CD8-positive, alpha-beta T cell (primary cell): ENCODE measurements at places on chromosomes 2 and 18.

- DNase-seq = peak; percentile 22
These were observed 501 bp downstream of the RETREG2 start for GRCh38 chr2:219178377-219179175.

GRCh38 chr2:52501715-52502475 is 1265.7 kb upstream of the CHAC2 start:
- no peak for DNase-seq

DNA sequence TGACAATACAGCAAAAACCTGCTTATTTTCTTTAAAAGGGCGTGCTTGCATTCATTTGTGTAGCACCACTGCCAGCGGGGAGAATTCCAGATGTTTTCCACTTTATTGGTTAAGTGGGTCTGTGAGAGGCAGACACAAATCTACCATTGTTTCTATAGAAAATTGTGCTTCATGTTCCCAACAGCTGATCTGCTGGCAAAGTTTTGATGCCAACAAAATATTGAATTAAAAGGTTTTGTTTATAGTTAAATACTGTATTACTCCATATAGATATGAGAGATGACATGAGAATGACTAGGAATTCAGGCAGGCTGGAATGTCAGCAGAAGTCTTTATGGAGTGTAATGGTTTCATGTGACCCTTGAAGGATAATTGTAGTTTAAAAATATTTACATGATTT is 182.7 kb downstream of the MC4R start:
- no peak for DNase-seq

- DNase-seq = no peak
These were observed 160.2 kb upstream of the NCK2 start for GRCh38 chr2:105584435-105585010.
